ENCODE measurements at places on chromosomes 6 and 20. TPM values are rescaled to one million over a fixed set of nuclear protein-coding genes. Genes with fewer than 3 reads are reported as not detected.

DNA sequence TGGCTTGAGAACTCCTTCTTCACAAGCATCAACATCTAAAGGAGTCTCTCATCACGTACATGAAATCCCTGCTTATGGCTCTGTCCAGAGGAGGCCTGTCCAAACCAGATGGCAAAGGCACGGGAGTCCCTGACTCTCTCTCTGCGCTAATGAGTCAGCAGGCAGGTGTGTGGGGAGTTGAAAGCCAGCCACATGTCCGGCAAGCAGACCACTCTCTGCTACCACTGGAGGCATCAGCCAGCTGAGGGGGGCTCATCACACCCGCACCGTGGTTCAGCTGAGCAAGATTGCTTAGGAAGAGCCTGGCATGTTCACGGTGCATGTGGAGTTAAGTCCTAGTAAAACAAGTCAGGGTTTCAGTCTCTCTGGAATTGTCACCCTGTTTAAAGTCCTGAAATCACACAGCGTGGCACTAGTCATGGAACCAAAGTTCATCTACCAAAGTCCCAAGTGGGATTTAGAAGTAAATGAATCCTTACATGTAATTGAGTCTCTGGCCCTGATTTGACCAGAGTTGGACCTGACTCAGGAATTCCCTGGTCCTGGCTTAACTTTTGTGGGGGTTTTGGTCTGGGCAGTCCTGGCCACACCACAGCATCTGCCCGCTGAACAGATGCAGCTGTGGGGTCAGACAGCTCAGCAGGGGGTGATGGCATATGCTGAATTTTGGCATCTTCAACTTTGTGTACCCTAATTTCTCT lies 155.2 kb upstream of the RIN2 start:
- DNase-seq = no peak

DNA sequence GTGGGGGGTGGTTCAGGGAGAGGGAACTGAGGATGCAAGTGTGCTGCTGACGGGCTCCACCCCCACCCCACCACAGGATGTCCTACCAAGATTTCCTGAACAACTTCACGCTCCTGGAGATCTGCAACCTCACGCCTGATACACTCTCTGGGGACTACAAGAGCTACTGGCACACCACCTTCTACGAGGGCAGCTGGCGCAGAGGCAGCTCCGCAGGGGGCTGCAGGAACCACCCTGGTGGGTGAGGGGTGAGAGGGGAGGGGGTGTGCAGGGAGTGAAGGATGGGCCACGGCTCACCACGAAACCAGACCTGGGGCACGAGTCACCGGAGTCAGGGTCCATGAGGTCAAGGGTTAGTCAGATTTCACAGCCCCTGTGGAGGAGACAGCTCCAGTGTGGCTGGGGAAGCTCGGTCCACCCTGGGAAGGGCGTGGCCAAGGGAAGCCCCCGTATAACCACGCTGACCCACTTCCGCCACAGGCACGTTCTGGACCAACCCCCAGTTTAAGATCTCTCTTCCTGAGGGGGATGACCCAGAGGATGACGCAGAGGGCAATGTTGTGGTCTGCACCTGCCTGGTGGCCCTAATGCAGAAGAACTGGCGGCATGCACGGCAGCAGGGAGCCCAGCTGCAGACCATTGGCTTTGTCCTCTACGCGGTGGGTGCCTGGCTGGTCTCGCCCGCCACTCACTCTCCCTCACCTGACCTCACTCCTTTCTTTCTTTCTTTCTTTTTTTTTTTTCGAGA lies 18.3 kb downstream of the CAPN11 start:
- DNase-seq = peak; percentile 36

DNA sequence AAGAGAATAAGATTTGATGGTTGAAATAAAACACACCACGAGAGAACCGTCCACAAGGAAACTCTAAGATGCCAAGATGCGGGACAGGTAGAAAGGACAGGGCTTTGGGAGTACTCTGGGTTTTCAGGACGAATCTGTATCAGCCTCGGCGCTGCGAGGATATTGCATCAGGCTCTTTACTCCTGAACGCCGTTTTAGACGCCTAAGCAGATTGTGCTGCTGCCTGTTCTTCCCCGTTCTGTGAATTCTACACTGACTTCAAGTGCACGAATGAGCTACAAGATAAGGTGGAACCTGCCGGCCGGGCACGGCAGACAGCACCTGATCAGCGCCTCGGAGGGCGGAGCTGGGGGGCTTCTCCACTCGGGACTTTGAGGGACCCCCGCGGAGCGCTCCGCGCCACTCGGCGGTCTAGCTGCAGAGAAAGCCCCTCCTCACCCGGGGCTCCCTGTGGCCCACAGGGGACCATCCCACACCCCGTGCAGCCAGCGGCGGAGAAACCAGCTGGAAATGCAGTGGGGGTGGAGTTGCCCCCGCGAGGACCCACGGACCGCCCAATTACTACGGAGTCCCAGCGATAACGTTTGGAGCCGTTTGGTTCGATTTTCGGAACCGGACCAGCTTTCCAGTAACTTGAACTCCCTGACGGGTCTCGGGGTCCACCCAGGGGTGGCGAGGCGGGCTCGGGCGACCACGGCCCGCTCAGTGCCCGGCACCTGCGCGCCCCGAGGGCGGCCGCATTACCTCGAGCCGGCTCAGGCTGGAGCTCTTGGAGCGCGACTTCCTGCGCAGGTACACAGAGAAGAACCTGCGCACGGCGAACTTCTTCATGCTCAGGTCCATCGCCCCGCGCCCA lies 646 bp downstream of the RPS6KA2 start:
- peak; percentile 33 for DNase-seq

DNA sequence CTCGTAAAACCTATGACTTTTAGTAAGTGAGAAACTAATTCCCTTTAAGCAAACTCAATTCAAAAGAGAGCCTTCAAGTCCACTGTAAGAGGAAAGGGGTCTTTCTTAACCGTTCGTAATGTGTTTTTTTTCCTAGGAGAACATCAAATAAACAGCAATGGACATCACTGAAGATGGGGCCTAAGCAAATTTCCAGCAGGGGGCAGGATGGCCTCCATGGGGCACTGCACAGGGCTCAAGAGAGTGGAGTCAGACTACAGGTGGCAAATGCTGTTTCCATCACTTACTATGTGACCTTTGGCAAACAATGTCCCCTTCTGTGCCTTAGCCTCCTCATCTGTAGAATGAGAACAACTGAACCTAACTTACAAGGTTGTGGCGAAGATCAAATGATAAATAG lies 88.7 kb downstream of the ARHGAP18 start:
- DNase-seq = peak; percentile 57

DNA sequence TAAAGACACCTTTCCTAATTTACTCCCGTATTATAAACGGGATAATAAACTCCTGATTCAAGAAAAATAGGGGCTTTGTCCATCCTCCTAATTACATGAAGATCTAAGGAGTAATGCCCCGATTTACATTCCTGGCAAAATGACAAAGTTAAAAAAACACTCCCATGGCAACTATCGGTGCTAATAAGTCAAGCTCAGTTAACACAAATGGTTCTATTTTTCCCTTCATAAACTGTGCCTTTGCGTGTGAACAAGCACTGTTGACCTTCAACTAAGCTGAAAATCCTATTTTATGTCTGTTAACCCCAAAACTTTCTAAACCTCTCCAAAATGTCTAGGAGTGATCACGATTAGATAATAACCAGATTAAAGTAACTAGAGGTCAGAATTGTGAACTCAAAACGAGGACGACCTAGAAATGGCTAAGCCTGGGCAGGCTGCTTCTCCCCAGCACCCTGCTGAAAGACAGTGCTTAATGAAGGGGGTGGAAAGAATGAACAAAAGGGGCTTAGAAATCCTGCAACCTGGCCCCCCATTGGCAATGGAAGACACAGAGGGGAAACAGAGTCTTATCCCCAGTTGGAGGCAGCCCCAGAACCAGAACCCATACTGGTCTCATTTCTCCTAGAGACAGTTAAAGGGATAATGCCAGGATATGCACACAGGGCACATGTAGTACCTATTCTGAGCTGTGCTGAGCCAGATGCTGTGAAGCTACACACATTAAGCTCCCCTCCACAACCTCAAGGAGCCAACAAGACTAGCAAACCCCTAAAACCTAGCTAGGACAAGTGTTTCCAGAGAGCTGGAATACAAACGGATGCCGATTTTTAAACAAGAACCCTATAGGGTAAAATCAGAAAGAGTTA lies 23.0 kb downstream of the SLC23A2 start:
- DNase-seq = no peak

- no peak for DNase-seq
Observed at GRCh38 chr20:34907616-34908469, 31.4 kb downstream of the ACSS2 start.

Gene PEX6
- total RNA-seq = 26.4 TPM

DNA sequence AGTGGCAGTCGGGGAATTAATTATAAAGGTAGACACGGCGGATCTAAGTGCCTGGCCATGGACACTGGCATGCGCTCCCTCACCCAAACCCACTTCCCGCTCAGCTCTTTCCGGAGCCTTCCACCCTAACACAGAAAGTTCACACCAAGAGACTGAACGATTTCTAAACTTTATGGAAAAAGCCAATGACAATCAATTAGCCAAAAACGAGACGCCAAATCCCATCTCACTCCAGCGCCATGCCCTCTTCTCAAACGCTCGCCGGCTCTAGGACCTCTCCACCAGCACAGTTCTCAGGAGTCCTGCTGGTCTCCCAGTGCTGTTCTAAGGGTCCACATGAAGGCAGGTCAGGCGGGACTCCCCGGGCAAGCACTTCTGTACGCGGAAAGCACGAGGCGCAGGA lies 641 bp downstream of the SF3B5 start:
- no peak for DNase-seq

Gene DUSP22
- total RNA-seq = 28.7 TPM

- DNase-seq = no peak
Observed at GRCh38 chr20:10371467-10371866, 62.6 kb downstream of the MKKS start.

Gene VSX1
- not detected for total RNA-seq

- no peak for DNase-seq
Observed at GRCh38 chr6:20946022-20946421, 411.8 kb downstream of the CDKAL1 start.
